ENCODE measurements at places on chromosomes 1 and 21.

DNA sequence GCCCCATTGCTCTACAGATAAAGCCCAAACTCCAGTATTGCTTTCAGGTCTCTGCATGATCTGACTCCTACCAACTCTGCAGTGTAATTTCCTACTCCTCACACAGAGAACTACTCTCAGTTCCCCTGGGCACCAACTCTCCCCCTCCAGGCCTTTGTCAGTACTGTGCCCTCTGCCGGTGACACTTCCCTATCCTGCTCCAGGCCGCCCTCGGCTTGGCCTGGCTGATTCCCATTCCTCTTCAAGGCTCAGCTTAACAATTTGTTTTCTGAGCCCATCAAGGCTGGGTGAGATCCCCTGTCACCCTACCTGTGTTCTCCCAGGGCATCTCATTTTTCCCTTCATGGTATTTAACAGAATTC, 2.6 kb downstream of the SLAMF8 start:
- DNase-seq = no peak

GRCh38 chr1:206489980-206490770, 17.2 kb upstream of the RASSF5 start:
- DNase-seq = peak; percentile 92

DNA sequence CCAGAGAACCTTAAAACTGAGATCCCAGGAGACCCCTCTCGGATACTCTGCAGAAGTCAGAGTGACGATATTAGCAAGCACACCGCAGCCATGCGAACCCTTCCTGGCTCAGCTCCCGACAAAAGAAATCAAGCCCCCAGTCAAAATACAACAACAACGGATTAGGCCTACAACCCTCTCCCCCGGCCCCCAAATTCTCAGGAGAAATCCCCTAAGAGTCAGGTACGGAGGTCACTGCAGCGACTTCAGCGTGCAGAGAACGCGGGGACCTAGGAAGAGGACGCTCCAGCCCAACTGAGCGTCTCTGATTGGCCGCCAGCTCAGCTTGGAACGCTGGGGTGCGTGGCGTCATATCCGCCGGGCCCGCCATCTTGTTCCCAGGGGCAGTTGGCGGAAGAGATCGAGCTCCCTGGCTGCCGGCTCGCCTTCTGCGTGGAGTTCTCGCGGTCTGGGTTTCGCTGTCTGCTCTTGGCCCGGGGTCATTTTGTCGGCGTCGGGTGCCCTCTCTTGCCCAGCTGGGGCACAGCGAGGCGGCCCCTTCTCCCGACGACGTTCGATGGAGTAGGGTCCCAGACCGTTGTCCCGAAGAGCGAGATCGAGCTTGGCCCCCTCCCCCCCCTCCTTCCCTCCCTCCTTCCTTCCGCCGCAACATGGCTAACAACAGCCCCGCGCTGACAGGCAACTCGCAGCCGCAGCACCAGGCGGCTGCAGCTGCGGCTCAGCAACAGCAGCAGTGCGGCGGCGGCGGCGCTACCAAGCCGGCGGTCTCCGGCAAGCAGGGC, at the start of gene PRPF38B:
TSS of gene PRPF38B (plus strand) at position 369 of the 782 bp plus-strand sequence. CDS start at position 651, 282 bp downstream.
- peak; percentile 97 for DNase-seq

GRCh38 chr1:1034439-1034781, 14.5 kb downstream of the AGRN start:
- no peak for DNase-seq

DNA sequence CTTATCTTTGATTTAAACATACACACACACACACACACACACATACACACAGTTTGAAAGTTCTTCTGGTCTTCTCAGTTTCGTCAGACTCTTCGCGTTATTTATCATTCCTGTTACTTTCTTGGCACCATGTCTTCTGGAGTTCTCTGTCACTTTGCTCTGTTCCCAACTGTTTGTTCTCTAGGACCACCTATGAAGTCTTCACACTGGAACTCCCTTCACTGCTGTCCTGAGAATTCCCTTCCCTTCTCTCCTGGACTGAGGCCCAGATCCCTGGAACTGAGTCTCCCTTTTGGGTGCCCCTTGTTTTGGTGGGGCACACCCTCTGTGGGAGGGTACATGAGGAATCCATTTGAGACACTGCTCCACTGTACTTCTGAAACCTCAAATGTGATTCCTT, 30.5 kb downstream of the ALG14 start:
- peak; percentile 15 for DNase-seq

GRCh38 chr21:39022863-39023693, 160.2 kb downstream of the PSMG1 start:
- no peak for DNase-seq

GRCh38 chr1:14377386-14377785, 221.1 kb upstream of the KAZN start:
- peak; percentile 78 for DNase-seq

DNA sequence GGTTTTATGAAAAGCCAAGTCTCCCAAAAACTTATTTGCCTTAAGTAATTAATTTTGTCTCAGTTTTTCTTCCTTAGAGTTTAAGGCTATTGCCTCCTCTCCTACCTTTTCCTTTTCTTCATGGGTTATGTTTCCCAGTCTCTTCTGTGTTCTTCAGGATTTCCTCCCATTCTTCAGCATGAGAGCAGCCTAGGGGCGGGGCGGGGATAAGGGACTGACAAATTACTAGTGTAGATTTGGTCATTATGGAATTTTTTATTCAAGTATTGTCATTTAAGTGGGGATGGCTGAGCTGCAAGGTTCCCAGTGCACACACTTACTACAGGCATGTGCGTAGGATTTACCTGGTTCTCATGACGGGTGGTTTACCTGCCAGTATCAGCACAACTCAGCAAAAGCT, 35.2 kb upstream of the PIGV start:
- DNase-seq = no peak

DNA sequence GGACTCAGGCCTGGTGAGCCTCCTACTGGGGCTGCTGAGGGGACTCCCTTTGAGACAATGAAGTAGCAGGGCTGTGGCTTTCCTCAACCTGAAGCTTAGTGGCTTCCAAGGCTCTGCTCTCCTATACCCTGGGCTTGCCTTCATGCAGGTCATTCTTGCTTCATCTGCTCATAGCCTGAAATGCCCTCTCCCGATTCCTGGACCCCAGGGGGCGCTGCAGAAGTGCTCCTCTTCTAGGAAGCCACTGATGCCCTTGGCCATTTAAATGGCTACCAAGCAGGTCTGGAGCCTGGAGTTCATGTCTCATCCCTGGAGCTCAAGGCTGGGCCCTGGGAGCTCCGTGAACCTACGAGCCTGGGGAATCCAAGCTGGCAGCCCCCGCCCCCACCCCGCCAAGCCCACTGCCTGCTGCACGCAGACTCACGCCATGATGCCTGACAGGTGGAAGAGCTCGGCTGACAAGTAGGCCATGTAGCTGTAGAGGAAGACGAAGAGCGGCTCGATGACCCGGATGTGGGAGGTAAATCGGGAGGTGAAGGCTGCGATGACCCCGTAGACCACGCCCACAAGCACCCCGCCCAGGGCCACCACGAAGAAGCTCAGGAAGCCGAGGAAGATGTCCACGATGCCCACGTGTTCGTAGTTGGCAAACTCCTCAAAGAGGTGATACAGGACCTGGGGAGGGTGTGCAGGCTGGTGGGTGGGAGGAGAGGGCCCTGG, 45.7 kb downstream of the SLC9A1 start:
- DNase-seq = no peak

DNA sequence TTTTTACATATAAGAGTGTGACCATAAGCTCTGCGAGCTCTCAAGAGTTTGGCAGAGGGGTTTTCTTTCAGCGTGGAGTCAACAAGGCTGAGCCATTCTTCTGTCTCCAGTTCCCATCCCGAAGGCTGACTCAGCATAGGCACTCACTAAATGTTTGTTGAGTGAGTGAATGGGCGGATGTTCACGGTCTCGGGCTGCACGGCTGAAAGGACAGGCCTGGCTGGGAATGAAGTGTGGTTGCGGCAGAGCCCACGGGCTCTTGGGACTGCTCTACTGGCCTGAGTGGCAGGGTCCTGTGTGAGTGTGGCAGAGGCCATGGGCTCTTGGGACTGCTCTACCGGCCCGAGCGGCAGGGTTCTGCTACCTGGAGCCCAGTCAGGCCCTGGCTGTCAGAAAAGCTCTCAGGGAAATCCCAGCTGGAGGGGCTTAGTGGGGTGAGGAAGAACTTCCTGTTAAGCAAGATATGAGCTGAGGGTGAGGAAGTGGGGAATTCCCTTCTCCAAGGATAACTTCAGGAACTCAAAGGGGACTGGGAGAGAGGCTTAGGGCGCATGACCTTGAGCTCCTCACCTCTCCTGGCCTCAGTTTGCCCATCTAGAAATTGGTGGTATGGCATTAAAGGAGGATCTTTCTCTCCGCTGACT, 56.6 kb upstream of the C1orf174 start:
- no peak for DNase-seq

- no peak for DNase-seq
These were observed 26.4 kb upstream of the SUMO3 start for GRCh38 chr21:44844256-44844655.

- DNase-seq = no peak
These were observed 4.8 kb downstream of the RBM34 start for GRCh38 chr1:235156265-235156664.

GRCh38 chr1:231781892-231782291, 155.3 kb downstream of the DISC1 start:
- DNase-seq = no peak

- peak; percentile 21 for DNase-seq
These were observed 8.8 kb upstream of the CTBS start for GRCh38 chr1:84582802-84583587.

- peak; percentile 31 for DNase-seq
These were observed 89.0 kb downstream of the MACF1 start for GRCh38 chr1:39293375-39294070.

DNA sequence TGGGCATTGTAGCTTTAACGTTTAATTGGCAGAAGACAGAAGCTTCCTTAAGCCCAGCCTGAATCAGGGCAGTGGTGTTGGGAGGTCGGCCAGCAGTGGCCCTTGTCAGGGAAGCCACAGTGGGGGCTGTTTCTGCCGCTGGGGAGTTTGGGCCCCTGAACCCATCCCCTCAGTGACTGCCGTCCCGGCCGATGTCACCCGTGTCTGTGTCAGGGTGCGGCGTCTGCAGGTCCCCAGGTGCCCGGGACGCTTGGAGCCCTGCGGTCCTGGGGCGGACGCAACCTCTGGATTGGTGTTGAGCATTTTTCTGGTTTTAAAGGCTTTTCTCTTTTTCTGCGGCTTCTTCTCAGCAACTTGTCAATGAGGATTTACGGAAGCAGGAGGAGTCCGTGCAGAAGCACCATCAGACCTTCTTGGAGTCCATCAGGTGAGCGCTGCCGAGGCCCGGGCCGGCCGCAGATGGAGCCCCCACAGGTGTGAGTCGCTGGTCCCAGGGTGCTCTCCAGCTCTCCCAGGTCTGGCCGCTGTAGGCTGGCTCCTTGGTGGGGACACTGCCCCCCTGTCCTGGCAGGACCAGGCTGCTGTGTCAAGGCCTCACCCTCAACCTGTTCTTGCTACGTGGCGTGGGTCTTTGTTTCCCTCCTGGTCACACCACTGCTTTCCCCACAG, 2.3 kb downstream of the ATAD3C start:
- DNase-seq = peak; percentile 5

DNA sequence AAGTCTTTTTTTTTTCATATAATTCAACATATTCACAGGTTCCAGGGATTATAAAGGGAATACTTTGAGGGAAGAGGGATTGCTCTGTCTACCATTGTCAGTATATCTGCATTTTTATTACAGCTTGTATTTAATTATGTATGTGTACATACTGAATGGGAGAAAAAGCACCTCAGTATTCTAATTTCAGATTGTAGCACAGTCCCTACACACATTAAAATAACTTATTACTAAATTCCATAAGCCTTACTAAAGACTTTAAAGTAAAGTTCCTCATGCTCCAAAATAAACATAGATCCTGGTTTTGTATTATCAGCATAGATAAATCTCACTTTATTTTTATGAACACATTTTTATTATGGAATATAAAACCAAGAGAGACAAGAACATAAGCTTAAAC, 134.2 kb downstream of the NCAM2 start:
- no peak for DNase-seq

- peak; percentile 16 for DNase-seq
These were observed 39.6 kb upstream of the IRF2BP2 start for GRCh38 chr1:234649432-234650081.

GRCh38 chr1:67755619-67756018, 70.6 kb downstream of the GADD45A start:
- DNase-seq = no peak

- DNase-seq = peak; percentile 53
These were observed 29.9 kb downstream of the BCAR3 start for GRCh38 chr1:93651695-93652094.

- DNase-seq = no peak
These were observed 93.8 kb upstream of the COL6A1 start for GRCh38 chr21:45887788-45888187.

DNA sequence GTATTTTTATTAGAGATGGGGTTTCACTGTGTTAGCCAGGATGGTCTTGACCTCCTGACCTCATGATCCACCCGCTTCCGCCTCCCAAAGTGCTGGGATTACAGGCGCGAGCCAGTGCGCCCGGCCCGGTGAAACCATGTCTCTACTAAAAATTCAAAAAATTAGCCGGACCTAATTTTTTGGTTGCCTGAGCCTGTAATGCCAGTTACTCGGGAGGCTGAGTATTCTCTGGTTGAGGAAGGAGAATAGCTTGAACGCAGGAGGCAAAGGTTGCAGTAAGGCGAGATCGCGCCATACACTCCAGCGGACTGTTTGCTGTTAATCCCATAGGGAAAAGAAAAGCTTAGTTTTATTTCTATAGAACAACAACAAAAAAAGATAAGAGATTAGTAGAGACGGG, 29.9 kb upstream of the HJV start:
- DNase-seq = no peak

GRCh38 chr1:212797681-212798080, 6.0 kb downstream of the TATDN3 start:
- no peak for DNase-seq

DNA sequence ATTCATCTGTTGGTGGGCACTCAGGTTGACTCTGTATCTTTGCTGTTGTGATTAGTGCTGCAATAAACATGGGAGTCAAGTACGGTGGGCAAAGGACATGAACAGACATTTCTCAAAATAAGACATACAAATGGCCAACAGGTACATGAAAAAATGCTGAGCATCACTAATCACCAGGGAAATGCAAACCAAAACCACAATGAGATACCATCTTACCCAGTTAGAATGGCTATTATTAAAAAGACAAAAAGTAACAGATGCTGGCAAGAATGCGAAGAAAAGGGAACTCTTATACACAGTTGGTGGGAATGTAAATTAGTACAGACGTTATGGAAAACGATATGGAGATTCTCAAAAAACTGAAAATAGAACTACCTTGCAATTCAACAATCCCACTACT, 98.9 kb downstream of the TMEM53 start:
- no peak for DNase-seq

DNA sequence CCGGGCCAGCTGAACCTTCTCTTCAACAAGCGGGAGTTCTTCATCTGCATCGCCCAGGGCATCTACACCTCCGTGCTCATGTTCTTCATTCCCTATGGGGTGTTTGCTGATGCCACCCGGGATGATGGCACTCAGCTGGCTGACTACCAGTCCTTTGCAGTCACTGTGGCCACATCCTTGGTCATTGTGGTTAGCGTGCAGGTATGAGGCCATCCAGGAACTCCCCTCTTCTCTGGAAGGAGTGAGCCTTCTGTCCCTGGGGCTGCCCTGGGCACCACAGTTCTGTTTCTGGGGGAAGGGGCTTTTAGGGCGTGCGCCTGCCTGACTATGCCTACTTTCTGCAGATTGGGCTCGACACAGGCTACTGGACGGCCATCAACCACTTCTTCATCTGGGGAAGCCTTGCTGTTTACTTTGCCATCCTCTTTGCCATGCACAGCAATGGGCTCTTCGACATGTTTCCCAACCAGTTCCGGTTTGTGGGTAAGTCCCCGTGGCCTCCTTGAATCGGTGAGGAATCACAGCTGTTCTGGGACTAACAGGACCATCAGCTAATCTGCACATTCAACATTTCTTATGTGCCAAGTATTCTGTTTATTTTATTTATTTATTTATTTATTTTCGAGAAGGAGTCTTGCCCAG, 21.1 kb downstream of the ATP8B2 start:
- no peak for DNase-seq

GRCh38 chr21:41766883-41767605, at the start of gene RIPK4:
Gene RIPK4 (minus strand): TSS chr21:41767052. CDS start chr21:41767041, 11 bp downstream.
- DNase-seq = peak; percentile 91
